ENCODE measurements at places on chromosomes 16 and 17.

- DNase-seq: no peak
Observed at GRCh38 chr16:14373896-14374295, 256.2 kb downstream of the PARN start.

DNA sequence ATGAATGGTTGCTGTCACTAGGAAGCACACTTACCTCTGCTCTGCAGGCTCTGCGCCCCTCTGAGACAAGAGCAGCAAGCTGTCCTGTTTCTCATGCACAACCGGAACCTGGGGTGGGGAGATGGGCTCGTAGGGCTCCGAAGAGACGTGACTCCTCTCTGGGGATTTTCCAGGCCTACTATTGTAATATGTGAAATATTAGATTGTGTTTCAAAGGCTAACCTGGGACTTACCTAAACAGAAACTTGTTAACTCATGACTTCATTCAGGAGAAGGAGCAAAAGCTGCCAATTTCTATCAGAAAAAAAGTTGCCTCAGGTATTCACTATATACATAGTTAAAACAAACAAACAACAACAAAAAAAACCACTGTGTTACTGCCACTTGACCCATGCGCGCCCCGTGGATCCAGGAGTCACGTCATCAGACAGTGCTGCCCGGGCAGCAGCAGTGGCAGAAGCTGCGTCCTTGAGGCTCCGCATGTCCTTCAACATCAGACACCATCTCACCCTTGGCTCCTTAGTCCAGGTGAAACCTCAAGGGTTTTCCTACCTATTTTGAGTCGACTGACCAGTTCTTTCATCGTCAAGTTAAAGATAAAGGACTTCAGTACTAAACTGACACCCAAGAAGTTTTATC, 49.3 kb downstream of the TTC19 start:
- DNase-seq: no peak

GRCh38 chr16:12157517-12158093, 181.1 kb downstream of the SNX29 start:
- DNase-seq: no peak

- no peak for DNase-seq
Observed at GRCh38 chr17:42072323-42073187, 22.2 kb upstream of the C17orf113 start.
